Neuronal stem cell (in vitro differentiated cells): ENCODE measurements at places on chromosomes 3 and 15.

DNA sequence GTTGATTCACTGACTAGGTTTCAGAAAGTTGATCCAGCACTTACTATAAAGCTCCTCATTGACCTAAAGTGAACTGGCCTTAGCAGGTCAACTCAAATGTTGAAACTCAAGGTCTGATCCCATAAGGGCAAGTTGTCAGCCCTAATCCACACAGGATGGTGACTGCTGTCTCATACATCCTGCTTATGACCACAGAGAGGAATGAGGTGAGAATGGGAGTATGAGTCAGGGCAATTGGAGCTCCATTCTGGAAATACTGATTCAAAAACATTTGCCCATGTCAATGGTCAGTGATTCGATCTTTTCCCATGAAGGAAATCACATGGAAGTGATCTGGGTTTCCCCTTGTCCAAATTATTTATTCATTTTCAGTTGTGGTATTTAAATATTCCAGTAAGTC is 78.7 kb downstream of the ZNF385D start:
- DNase-seq = no peak

DNA sequence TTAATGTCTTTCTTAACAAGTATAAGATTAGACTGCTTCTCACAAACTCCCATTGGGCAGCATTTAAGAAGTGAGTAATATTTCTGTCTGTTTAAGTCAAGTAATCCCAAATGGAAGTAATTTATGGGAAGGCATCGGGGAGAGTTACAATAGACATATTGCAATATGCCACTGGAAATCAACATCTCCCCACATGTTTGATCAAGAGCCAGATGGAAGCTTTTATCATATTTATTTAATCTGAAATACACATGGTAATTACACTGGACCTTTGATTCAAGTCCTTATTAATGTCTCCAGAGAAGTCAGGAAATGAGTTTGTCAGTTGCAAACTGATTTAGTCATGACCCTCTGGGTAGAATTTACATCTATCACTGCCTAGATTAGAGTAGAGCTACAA is 943.8 kb downstream of the VGLL3 start:
- no peak for DNase-seq

DNA sequence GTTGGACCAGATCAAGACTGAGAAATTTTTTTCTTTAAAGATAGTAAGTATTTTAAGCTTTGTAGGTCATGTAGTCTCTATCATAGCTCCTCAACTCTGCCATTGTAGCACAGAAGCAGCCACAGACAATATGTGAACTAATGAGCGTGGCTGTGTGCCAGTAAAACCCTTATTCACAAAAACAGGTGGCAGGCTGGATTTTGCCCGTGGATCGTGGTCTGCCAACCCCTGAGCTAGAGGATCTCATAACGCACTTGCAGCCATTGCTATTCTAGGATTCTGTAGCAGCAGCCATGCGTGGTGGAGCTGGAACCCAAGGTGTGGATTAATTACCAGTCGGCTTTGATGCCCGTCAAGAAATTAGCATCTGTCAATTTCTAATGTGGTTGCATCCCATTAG is 68.7 kb upstream of the PLXNA1 start:
- no peak for DNase-seq

- DNase-seq = no peak
Measured at GRCh38 chr3:18669374-18669773, 244.2 kb upstream of the SATB1 start.

DNA sequence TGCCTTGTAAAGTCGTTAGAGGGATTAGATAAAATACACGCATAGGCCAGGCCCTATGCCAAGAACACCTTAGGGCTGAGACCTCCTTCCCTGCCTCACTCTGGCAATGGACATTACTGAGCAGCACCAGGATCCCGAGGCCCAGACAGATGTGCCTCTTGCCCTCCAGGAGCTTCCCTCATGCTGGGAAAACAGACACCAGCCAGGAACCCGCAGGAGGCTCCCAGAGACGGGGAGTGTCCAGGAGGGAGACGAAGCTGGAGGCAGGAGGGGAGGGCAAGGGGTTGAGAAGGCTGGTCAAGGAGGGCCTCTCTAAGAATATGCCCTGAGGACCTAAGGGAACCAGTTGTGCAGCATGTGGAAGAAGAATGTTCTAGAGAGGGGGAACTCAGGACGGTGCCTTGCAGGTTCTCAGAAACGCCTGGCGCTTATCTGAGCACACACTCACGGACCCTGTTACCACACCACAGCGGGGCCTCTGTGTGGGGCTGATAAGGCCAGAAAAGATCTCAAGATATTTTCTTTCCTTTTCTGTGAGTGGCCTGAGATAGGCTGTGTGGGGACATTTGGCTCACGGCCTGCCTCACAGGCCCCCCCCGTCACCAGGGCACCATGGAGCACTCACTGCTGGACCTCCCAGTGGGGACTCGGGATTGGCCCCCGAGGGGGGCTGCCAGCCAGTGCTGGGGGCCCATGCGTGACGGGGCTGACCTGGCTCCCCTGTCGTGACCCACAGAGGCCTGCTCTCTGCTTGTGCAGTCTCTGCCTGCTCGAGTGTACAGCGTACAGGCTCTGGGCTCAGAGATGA is 22.0 kb upstream of the CYP11A1 start:
- DNase-seq = no peak

- no peak for DNase-seq
Measured at GRCh38 chr3:10289787-10290355, 2.9 kb downstream of the GHRL start.

- DNase-seq = no peak
Measured at GRCh38 chr15:39887832-39888231, 32.2 kb downstream of the GPR176 start.

- DNase-seq = no peak
Measured at GRCh38 chr3:124650798-124651197, 79.5 kb upstream of the UMPS start.

- DNase-seq = no peak
Measured at GRCh38 chr15:42010434-42010833, 10.4 kb downstream of the PLA2G4E start.

GRCh38 chr3:161069511-161070251 is 35.5 kb downstream of the B3GALNT1 start:
- DNase-seq = no peak

DNA sequence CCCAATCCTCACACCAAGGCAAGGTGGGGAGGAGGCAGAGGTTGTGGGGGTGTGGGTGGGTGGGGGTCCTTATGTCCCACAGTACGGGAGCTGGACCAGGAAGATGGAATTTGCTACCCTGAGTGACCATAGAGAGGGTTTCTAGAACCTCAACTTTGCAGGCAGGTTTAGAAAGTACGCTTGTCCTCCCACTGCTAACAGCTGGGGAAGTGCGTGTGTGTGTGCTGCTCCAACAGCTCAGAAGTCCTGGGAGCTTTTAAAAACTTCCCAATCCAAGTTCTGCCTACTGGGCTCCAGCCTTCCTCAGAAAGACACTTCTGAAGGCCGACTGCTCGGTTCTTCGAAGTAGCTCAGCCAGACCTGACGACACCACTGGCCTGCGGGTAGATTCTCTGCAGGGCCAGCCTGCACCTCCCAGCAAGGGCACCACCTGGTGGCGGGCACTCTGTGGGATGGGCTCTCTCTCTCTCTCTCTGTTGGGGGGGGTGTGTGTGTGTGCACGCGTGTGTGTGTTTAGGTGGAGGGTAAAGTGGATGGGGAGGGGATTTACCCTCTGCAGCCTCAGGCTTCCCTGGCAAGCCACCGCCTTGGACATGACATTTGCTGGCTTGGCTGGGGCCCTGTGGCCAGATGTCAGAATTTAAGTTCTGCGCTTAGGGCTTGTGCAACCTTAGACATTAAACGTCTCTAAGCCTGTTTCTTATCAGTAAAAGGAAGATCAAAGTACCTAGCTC is 15.6 kb downstream of the TMEM158 start:
- no peak for DNase-seq

- peak; percentile 52 for DNase-seq
Measured at GRCh38 chr15:23642413-23643044, 5.1 kb downstream of the MAGEL2 start.

DNA sequence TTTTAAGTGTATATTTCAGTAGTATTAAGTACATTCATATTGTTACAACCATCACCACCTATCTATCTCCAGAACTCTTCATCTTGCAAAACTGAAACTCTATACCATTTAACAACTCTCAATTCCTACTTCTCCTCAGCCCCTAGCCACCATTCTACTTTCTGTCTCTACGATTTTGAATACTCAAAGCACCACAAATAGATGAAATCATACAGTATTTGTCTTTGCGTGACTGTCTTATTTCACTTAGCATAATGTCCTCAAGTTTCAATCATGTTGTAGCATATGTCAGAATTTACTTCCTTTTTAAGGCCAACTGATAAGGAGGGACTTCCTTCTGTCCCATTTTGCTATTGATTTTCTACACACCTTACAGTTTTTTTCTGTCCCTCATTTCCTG is 593.3 kb downstream of the FHIT start:
- no peak for DNase-seq

DNA sequence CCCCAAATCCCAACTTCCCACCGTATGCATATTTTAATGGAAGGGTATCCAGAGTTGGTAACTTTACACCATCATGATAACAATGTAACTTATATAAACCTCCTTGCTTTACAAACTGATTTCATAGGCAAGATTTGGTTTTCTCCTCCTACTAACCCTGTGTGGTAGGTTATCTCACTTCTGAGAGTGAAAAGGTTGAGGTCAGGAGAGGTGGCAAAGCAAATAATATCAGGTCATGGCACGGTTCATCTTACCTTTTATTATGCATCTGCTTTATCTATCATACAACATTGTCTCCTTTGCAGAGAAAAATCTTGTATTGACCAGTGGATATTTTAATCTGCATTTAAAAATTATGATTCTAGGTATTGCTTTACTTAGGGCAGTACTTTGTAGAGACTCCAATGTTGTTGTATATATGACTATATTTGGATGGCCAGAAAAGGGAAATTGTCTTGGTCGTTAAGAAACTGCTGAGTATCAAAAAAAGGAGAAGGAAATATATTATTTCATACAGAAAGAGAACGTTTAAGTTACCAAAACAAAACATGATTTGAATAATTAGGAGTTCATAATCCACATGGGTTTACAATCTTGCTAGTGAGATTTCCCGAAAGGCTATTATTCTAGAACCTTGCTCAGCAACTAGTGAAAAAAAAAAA is 30.4 kb downstream of the NFKBIZ start:
- DNase-seq = no peak

DNA sequence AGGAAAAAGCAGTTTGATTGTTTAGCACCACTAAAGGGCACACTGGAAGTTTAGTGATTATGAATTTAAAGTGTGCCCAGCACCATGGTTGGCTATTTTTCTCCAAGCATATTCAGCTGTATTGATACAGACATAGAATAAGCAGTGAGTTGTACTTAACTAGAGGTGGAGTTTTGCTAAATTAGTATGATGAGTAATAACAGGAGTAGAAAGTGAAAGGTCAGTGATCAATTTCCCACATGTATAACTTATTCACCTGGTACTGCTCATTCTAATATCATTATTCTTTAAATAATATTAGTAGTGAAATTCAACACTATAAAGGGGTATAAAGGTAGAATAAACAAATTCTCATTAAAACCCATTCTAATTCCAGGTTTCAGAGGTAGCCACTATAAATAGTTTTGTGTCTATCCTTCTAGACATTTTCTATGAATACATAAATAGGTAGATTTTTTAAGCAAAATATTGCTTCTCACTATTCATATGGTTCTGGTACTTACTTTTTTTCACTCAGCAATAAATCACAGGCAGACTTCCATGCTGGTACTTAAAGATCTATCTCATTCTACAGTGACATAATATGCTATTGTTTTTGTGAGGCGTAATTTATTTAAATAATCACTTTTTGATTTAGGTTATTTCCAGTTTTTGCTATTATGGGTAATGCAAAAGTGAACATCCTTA is 732.9 kb downstream of the VGLL3 start:
- DNase-seq = no peak

- DNase-seq = peak; percentile 59
Measured at GRCh38 chr3:24237971-24238706, 256.5 kb downstream of the THRB start.

- DNase-seq = no peak
Measured at GRCh38 chr15:74137537-74137894, 7.1 kb downstream of the ISLR2 start.

GRCh38 chr3:61340931-61341461 is 89.7 kb upstream of the FHIT start:
- DNase-seq = no peak

GRCh38 chr15:78073046-78073787 is 4.3 kb downstream of the TBC1D2B start:
- DNase-seq = no peak

DNA sequence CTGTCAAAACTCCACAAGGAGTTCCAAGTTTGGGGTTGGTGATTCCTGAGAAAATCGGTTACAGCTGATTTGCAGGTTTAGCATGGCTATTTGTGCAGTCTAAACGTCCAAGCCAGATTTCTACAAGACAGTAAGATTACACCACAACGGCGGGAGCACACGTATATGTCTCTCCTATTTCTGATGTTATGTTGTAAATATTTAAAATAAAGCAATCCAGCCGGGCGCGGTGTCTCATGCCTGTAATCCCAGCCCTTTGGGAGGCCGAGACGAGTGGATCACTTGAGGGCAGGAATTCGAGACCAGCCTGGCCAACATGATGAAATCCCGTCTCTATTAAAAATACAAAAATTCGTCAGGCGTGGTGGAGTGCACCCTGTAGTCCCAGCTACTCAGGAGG is 106.8 kb upstream of the IGF1R start:
- DNase-seq = no peak

GRCh38 chr3:190741788-190742187 is 120.7 kb downstream of the GMNC start:
- no peak for DNase-seq
